ENCODE measurements at places on chromosomes 7 and 10. TPM values are rescaled to one million over a fixed set of nuclear protein-coding genes. Genes with fewer than 3 reads are reported as not detected.

DNA sequence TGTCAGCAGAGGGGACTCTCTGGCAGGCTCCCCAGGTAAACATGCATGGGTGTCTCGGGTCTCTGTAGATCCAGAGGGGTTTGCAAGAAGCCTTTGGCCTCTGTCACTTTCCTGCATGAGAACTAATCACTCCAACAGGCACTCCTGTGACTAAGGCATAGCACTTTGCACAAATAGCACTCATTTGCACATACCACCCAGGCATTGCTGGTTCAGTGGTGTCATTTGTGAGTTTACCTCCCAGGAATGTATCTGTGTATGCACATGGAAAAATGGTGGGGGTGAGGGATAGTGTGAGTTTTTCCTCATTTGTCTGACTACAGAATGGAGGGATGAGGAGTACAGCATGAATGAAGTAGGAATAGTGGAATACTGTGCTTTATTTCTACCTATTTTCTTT, 39.5 kb downstream of the CNNM1 start:
- no peak for DNase-seq

The CFAP69 gene
- total RNA-seq, result 0.29 TPM

- no peak for DNase-seq
These were observed 55.7 kb downstream of the YKT6 start for GRCh38 chr7:44256459-44256858.

- DNase-seq, result no peak
These were observed 225.5 kb upstream of the GNAI1 start for GRCh38 chr7:79909176-79909575.

The OR2A42 gene
- 0.10 TPM for total RNA-seq

DNA sequence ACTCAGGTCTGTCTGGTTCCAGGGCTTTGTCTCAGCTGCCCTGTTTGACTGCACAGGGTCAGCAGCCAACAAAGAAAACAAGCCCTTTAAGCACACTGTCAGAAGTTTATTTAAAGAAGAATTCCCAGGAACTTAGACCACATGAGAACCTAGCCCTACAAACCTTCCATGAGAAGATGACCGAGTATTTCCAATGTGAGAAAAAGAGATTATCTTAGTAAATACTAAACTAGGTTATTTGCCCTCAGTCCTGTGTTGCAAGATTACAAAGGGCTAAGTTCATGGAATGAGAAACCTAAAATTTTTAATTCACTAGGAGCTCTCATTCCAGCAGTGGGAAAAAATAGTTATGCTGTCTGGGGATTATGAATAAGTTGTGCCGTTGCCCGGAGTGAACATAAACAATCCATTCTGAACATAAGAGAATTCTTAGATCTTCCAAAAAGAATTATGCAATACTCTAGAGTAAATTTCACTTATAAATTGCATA, 46.7 kb downstream of the NOC3L start:
- no peak for DNase-seq

DNA sequence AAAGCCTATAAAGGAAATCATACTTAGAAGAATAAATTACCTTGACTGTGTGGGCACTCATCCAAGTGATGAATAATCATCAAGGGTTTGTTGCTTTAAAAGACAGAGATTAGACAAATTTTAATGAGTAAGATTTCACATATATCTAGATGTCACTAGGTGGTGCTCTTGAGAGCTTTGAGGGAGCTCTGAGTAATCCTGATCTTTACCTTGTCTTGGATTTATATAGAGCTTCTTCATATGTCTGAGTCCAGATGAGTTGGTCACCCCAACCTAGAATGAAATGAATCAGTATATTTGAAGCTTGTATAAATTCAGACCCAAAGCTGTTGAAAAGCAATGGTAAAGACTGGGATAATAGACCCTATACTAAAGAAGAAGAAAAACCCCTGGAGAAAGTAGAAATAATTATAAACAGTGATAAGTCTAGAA, 3.7 kb downstream of the AGR2 start:
- peak; percentile 40 for DNase-seq

DNA sequence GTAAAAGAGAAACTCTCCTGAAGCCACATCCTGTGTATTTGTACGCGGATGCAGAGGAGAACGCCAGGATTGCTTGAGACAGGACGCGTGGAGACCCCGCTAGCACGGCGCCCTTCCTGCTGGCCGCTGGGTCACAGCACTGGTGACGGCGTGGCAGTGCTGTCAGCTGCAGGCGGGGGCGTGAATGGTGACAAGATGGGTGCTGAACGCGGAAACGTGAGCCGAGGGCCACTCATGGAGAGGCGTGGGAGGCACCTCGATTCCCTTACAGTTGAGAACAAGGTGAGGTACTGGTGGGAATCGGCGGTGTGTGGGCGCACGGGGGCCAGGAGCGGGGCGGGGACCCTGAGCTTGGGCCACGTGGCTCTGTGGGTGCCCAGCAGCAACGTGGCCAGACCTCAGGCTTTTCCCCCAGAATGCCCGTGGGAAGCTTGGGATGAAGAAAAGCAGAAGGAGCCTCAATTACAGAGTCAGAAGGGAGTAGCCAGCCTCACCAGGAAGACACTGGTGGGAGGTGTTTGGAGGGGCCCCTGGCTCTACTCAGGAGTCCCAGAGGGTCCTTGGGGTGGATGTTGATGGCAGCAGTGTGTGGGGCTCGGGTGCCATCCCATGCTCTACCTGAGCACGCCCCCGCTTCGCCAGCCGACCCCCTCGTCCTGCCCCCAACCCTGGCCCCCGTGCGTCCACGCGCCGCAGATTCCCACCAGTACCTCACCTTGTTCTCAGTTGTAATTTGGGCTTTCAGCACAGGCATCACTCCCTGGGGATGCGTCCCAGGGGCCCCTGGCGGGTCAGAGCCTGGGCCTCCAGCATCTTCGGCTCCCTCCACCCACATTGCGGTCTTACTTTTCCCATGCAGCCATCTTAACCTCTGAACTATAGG, 208.4 kb upstream of the TCERG1L start:
- DNase-seq, result no peak

DNA sequence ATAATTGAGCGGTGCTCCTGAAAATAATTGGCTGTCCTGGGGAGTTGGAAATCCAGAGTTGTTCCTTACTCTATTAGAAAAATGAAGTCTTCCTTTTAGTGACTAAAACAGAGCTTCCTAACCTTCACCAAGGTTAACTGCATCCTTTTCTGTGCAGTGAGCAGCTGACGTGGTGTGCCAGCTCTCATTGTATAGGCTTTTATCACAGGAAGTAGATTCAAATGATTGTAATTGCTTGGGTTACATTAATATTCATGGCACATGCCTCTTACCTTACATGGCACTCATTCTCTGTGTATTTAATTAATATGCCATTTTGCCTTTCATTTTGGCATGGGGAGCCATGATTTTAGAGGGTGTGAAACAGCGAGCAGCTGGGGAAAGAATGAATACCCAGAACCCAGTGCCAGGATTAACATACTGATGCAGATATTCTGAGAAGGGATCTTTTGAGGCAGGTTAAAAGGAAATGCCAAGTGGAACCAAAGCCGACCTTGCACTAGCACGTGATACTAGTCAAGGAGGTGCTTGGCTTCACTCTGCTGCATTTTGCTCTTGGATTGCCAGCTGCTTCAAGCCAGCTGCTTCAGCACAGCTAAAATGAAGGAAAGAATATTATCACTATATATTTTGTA, 115.3 kb downstream of the ST7 start:
- no peak for DNase-seq

GRCh38 chr7:119783799-119784198, 489.2 kb upstream of the KCND2 start:
- DNase-seq, result no peak

DNA sequence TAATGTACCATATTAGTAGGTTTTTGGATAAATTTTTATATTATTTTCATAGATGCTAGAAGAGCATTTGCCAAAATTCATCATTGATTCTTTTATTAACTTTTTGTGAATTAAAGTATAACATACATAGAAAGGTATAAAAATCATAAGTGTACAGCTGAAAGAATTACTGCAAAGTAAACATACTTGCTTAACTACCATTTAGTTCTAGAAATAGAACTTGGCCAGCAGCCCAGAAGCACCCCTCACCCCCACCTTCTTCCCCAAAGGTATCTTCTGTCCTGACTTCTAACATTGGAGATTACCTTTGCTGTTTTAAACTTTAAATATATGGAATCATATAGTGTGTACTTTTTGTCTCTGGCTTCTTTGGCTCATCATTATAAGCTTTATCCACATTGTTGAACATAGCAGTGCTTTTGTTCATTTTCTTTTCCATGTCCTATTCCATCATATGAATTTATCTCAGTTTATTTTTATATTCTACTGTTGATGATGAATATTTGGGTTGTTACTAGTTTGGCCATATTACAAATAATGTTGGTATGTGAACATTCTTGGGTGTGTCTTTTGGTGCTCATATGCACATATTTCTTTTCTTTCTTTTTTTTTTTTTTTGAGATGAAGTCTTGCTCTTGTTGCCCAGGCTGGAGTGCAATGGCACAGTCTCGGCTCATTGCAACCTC, 142.8 kb downstream of the ADK start:
- DNase-seq, result no peak

DNA sequence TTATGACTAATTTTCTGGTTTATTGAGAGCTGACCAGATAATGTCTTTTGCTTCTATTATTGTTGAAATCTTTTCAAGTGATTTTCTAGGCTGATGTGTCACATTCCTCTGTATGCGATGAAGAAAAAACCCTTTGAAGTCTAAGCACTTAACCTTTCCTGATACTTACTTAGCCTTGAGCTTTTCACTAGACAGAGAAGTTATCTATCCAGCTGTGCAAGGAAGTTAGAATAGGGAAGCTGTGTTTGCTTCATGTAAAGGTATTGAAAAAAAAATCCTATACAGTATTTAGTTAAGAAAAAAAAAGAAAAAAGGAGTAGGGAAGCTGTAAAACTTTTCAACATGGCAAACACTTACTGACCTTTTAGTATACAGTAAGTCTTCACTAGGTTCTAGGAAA, 117.6 kb upstream of the DNAJB12 start:
- no peak for DNase-seq

- no peak for DNase-seq
These were observed 98.4 kb upstream of the SAMD8 start for GRCh38 chr10:75013007-75013406.

GRCh38 chr7:95367606-95368005, 28.6 kb downstream of the PON3 start:
- DNase-seq, result no peak

DNA sequence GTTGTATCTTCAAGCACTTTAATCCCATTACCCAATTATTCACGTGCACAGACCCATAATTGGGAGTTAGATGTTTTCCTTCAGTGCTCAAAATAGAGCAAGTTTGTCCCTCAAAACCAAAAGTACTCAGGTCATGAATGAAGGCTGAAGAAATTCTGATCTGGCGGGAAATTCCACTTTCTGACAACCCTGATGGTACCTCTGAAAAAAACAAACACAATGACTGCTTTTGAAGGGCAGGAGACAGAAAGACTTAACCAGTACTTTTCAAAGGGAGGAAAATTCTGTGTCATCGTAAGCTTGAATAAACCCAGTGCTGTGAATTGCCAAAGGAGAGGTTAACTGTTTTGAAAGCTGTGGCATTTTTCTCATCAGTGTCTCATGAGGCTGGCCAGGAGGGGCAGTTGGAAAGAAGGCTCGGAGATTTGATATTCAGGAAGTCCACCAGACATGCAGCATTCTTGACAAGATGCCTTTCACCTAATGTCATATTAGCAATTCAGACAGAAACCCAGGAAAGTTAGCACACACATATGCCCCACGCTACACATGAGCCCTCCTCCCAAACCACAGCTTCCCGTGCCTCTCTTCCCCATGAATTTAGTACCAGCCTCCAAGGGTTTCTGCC, 347.0 kb downstream of the KCNMA1 start:
- no peak for DNase-seq

GRCh38 chr10:61733358-61733940, 70.7 kb downstream of the CABCOCO1 start:
- DNase-seq, result peak; percentile 41

Measured in B cell (primary cell).